ENCODE measurements at places on chromosomes 13 and 19.

- DNase-seq: no peak
These were observed 1.4 kb downstream of the PSMD8 start for GRCh38 chr19:38375748-38376147.

GRCh38 chr13:72368031-72368430 lies 359.4 kb downstream of the MZT1 start:
- DNase-seq: no peak

- no peak for DNase-seq
These were observed 573.0 kb upstream of the SLITRK1 start for GRCh38 chr13:84455143-84455905.

DNA sequence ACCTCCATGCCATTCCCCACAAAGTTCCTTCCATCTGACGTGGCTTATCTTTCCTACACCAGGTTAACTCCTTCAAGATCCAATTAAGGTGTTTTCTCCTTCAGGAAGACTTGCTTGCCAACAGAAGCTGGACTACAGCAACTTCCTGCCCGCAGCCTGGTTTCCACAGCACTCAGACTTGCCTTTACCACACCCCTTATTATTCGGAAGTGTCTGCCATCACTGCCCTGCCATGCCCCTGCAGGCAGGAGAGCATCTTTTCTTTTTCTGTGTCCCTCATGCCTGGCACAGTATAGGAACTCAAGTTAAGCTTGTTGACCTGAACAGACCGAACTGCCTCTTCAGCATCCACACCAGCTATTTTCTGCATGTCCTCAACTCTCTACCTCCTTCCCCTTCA lies 168.0 kb downstream of the FOXO1 start:
- no peak for DNase-seq

DNA sequence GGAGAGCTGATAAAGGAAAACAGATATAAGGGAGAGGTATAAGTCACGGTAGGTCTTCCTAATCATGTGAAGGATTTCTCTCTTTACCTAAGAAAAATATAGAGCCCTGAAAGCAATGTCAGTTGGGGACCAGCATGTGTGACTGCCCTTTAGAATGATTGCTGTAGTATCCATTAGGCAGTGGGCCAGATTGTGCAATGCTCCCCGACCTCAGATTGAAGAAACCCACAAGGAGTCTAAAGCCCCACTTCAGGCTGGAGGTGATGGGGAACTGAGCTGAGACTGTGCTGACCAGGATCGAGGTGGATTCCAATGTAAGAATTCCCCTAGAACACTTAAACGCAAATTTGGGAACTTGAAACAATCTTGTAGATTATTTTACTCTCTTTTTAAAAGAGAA lies 614.4 kb downstream of the LIG4 start:
- no peak for DNase-seq

GRCh38 chr19:38671654-38672053 lies 24.2 kb downstream of the ACTN4 start:
- DNase-seq: no peak

DNA sequence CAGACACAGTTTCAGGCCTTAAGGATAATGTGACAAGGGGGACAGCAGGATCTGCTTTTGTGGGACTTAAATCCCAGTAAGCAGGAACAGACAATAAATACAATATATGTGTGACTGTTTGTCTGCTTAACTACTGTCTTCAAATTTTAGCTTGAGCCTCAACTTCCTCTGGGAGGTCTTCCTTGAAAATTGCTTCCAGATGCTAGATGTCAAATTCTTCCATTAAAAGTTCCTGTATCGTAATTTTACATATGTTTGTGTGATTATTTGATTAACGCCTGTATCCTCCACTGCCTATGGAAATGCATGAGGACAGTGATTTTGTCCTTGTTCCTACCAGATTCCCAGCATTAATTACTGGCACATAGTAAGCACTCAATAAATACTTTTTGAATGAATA lies 385.5 kb downstream of the NDFIP2 start:
- DNase-seq: no peak

- DNase-seq: no peak
These were observed 9.8 kb downstream of the CLEC4M start for GRCh38 chr19:7772752-7773291.

- DNase-seq: no peak
These were observed 6.5 kb downstream of the RNF225 start for GRCh38 chr19:58401840-58402421.

- DNase-seq: no peak
These were observed 25.3 kb upstream of the GPR183 start for GRCh38 chr13:99332456-99332855.

- DNase-seq: no peak
These were observed 17.3 kb upstream of the RELB start for GRCh38 chr19:44984005-44984404.

GRCh38 chr13:28558567-28558966 lies 63.6 kb upstream of the FLT1 start:
- DNase-seq: no peak

- no peak for DNase-seq
These were observed 14.4 kb downstream of the CCDC124 start for GRCh38 chr19:17946965-17947784.

GRCh38 chr19:28126135-28126898 lies 1086.6 kb downstream of the UQCRFS1 start:
- no peak for DNase-seq

- DNase-seq: no peak
These were observed 7.0 kb upstream of the TLE6 start for GRCh38 chr19:2970201-2970835.

GRCh38 chr13:27842571-27842970 lies 50.3 kb downstream of the GSX1 start:
- DNase-seq: no peak

- DNase-seq: no peak
These were observed 425.9 kb downstream of the SLITRK6 start for GRCh38 chr13:85373322-85373721.

DNA sequence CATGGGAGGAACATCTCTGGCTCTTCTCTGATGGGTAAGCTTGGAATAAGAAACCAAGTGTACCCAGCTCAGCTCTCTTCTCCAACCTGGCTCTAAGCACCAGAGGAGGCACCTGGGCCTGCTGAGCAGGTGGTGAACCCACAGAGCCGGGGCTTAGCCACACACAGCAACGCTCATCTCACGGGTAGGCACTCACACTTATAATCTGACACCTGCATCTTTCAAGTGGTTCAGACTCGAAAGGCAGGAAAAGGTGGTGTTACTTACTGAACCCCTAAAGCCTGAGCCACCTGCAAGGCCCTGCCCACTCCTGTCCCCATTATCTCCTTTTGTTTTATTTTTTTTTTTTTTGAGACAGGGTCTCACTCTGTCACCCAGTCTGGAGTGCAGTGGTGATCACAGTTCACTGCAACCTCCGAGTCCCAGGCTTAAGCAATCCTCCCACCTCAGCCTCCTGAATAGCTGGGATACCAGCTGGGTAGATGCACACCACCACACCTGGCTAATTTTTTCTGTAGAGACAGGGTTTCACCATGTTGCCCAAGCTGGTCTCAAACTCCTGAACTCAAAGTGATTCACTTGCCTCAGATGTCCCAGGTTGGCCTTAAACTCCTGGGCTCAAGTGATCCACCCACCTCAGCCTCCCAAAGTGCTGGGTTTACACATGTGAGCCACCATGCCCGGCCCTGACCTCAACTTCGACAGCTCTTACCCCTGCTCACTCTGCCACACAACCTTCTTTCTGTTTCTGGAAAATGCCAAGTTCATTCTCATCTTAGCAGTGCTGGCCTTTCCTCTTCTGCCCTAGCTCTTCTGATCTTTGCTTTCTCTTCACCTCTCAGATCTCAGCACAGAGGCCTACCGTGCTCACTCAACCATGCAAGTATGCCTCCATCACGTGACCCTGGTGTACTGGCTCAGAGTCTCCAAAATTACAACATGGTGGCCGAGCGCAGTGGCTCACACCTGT lies 9.7 kb downstream of the FBXL12 start:
- no peak for DNase-seq

DNA sequence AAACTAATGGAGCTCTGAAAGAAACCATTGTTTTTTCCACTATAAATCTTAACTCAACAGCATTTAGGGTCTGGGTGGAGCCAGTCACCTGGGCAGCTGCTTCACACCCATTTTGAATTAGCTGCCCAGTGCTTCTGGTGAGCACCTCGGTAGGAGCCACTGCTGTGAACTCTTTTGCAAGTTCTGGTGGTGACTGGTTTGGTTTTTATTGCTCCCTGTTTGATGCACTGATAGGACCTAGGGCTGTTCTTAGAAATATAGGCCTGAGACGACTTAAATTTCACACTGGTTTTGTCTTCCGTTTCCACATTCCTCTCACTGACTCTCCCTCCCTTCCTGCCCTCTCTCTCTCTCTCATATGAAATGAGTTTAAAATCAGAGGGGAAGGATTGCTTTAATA lies 103.9 kb downstream of the GGACT start:
- no peak for DNase-seq

- DNase-seq: no peak
These were observed 60.9 kb downstream of the STARD13 start for GRCh38 chr13:33224686-33225085.

- DNase-seq: no peak
These were observed 39.9 kb downstream of the ITGBL1 start for GRCh38 chr13:101492251-101492910.

GRCh38 chr13:64041296-64041695 lies 2625.6 kb upstream of the PCDH20 start:
- no peak for DNase-seq

- no peak for DNase-seq
These were observed 10.3 kb upstream of the MEDAG start for GRCh38 chr13:30895773-30896172.

DNA sequence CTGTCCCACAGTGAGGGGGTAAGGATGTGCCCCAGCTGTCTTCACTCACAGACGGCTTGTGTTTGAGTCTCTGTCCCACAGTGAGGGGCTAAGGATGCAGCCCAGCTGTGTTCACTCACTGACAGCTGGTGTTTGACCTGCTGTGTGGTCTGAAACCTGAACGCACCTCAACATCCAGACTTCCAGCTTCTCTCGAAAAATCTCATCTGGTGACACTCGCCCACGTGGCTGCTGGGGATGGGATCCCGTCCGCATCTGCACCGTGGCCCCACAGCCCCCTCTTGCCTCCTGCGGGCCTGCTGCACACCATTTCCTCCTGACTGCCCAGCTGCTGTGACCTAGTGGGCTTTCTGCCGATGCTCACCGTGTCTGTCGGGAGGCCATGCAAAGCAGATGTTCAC lies 27.3 kb downstream of the CHAF1A start:
- DNase-seq: no peak

GRCh38 chr13:26053418-26053980 lies 1.7 kb upstream of the SHISA2 start:
- DNase-seq: no peak

- no peak for DNase-seq
These were observed 1714.3 kb upstream of the PCDH20 start for GRCh38 chr13:63129995-63130394.

DNA sequence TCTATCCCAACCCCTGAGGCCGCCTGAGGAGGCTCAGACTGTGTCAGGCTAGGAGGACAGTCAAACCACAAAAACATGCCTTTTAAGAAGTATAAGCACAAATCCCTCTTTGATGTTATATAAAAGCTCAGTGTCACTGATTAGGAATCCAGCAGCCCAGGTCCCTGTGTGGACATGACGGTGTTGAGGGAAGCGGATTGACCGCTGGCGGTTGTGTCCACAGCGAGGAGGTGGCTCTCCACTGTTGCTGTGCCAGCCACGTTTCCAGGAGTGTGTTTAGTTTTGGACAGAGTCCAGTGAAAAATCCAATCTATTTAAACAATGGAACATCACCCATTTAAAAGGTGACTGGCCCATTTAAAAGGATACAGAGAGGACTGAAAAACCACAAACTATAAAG lies 7.5 kb upstream of the GJA3 start:
- no peak for DNase-seq

DNA sequence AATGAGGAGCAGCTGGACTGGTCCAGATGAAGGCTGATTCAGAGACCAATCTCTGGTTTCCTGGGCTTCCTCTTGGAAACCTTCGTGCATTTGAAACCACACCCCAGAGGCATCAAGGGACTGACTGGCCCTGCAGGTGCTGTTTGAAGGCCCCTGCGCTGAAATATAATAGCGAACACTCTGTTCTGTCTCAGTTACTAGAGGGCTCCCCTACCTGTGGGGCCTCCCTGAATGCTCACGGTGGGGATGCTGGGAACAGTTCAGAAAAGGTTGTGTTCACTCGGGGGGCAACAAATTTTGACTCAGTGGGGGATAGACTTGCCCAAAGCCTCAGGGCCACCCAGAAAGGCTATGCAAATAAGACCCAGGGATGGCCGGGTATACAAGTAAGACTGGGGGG lies 6.4 kb downstream of the CCDC8 start:
- DNase-seq: no peak

- no peak for DNase-seq
These were observed 3.5 kb downstream of the PTGER1 start for GRCh38 chr19:14471436-14472187.

GRCh38 chr19:11191273-11191755 lies 6.0 kb downstream of the KANK2 start:
- DNase-seq: peak; percentile 54
